Heart right ventricle (tissue), 16 donors: ENCODE measurements at places on chromosomes 3 and 15. TPM values are rescaled to one million over a fixed set of nuclear protein-coding genes. Genes with fewer than 3 reads are reported as not detected.
A peak's percentile ranks its signal among the peaks of the same experiment; 100 is the strongest.

DNA sequence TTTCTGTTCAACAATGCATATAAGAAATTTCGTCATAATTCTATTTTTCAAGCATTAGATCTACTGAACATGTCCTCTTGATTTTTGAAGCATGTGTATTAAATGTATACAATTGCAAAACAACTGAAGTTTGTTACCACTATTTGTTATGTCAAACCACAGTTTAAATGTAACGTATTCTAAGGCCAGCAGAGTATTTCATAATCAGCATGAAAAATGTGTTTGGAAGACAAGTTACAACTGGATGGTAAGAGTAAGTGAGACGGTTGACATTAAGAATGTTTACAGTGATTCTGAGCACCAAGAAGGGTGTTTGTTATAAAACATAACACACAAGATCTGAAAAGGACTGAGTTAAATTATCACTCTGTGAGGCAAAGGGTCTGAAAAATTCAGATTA, 738.4 kb downstream of the PLOD2 start:
- no peak for DNase-seq

Gene POPDC2
- 351 TPM for polyA plus RNA-seq

DNA sequence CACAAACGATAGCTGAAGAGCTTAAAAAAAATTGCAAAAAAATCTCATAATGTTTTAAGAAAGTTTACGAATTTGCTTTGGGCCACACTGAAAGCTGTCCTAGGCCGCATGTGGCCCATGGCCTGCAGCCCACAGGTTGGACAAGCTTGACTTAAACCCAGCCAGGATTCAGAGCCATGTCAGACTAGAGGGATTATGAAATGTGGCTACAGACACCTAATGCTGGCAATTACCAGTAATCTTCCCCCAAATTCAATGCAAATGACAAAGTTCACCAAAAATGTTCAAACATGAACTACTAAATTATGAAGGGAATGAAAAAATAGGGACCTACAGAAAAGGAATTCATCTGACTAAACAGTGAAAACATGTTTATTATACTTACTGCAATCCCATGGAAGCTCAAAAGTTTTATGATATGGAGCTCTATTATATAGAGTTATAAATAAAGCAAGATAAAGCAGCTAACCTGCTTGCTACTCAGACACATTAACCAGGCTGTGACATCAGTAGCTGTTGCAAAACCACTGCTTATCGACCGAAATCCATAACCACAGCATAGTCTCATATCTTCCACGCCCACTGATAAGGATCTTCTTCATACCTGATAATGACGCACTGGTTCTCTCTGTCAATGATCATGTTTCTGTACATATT, 49.2 kb downstream of the LDHAL6B start:
- no peak for DNase-seq

DNA sequence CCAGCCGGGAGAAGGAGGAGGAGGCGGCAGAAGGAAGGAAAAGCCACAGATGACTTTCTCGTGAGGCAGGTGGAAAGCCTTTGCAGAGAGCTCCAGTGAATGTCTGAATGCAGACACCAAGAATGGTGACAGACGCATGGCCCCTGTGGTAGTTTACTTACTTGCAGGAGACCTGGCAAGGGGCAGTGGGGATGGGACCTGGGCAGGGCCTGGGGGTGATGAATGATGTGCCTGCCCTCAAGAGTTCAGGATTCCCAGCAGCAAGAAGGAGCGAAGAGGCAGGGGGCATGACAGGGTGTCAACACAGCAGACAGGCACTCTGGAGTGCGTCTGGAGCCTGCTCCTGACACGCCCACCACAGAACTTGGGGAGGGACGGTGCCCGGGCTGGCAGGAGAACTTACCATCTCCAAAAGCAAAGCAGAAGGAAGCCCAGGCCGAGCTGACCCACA, 260.5 kb upstream of the LYSMD4 start:
- DNase-seq = no peak

GRCh38 chr3:1348547-1348946, 255.7 kb downstream of the CNTN6 start:
- no peak for DNase-seq

- no peak for DNase-seq
Measured at GRCh38 chr3:156107504-156107903, 12.9 kb upstream of the KCNAB1 start.

- DNase-seq = peak; percentile 11
Measured at GRCh38 chr3:129617381-129618185, 11.1 kb upstream of the PLXND1 start.
